ENCODE measurements at places on chromosomes 5 and 9. TPM values are rescaled to one million over a fixed set of nuclear protein-coding genes. Genes with fewer than 3 reads are reported as not detected.

SCGB3A2 gene
- total RNA-seq, result not detected

SLC4A9 gene
- total RNA-seq, result not detected

SLC36A2 gene
- total RNA-seq, result not detected

SH3RF2 gene
- total RNA-seq, result 0.38 TPM

TLE1 gene
- 60.6 TPM for total RNA-seq

PCDHB10 gene
- 7.8 TPM for total RNA-seq

TMEM171 gene
- total RNA-seq, result 38.1 TPM

PRR7 gene
- total RNA-seq, result 2.8 TPM

ADRB2 gene
- total RNA-seq, result 7.1 TPM

C7 gene
- not detected for total RNA-seq

CDH12 gene
- total RNA-seq, result not detected

ACSL6 gene
- not detected for total RNA-seq

DNA sequence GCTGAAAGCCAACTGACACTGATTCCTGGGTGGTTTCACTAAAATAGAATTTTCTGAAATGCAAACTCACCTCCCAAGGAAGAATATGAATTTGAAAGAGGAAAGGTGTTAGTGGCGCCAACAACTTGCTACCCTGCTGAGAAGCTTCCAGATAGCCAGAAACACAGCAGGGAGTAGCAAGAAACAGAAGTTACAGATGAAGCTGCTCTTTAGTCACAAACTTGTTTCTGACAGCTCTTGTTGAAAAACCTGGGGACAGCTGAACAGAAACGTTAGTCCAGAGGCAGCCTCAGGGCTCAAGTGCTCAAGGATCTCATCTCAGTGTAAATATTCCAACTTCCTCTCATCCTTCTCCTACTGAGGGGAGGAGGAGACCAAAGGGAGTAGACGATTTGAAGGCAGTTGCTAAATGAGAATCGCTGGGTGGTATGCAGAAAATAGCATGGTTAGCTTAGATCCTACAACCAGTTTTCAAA lies 184.1 kb downstream of the PDE4D start:
- DNase-seq, result no peak

DNA sequence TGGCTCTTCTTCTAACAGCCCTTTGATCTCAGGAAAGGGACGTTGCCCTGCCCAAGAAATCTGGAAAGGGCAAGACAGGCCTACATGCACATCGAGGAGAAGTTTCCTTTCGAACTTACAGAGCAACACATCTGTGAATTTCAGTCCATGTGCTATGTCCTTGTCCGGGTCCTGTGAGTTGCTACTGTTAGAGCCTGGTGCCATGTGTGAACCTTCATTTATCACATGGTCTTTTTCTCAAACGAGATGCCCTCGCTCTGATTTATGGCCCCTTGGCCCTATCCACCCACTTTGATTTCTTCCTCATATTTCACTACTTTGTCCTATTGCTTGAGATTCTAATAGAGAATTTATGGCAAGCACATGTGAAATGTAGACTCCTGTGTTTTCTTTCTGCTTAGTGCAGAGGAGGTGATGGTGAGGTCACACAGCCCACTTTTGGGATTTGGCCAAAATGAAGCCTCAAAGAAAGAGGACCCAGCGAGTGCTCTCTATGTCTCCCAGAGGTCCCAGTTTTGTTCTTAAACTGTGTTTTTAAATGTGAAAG lies 153.1 kb downstream of the SNCAIP start:
- no peak for DNase-seq

- no peak for DNase-seq
Observed at GRCh38 chr9:94870793-94871558, 144.5 kb downstream of the AOPEP start.

- no peak for DNase-seq
Observed at GRCh38 chr9:34332076-34332964, 3.0 kb downstream of the NUDT2 start.

DNA sequence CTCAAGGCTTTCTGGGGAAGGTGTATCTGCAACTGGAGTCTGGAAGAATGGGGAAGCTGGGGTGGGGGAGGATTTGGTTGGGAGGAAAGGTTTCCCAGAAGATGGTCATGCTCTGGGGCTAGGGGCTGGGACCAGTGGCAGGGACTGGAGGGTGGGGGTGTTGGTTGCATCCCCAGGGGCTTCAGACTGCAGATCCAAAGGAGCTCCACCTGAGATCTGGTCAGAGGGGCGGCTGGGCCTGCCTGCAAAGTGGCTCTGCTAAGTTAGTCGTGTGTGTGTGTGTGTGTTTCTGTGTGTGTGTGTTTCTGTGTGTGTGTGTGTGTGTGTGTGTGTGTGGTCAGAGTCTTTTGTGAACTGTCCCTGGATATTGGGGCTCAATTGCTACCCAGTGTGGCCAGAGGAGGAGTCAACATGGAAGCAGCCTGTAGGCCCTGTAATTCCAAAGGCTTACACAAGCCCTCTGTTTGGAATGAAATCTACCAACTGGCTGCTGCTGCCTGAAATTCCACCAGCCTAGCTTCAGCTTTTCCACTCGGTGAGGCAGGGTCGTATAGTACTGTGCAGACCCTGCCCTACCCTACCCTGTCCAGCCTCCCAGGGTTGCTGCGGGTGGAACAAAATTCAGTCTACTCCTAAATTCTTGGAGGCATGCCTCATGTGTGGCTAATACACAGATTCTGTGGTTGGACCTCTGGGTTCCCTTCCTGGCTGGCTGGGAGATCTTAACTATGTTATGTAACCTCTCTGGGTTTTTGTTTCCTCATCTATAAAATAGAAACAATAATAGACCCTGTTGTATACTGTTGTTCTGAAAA lies 12.5 kb upstream of the SYNPO start:
- no peak for DNase-seq

DNA sequence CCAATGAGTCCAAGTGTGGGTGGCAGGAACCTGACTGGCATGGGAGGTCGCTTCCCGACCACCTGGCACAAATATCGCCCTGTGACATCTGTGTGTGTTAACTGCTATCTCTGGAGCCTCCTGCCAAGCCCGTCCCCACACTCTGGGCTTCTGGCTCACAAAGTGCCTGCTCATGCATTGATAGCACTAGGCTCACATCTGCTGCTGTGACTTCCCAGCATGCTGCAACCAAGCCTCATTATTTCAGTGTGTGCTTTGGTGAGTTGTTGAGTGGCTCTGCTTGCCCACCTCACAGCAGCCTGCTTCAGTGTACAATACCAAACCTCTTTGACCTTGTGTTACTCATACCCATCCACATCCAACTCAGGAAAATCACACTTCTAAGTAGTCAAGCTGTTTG lies 139.8 kb downstream of the APBA1 start:
- DNase-seq, result no peak

DNA sequence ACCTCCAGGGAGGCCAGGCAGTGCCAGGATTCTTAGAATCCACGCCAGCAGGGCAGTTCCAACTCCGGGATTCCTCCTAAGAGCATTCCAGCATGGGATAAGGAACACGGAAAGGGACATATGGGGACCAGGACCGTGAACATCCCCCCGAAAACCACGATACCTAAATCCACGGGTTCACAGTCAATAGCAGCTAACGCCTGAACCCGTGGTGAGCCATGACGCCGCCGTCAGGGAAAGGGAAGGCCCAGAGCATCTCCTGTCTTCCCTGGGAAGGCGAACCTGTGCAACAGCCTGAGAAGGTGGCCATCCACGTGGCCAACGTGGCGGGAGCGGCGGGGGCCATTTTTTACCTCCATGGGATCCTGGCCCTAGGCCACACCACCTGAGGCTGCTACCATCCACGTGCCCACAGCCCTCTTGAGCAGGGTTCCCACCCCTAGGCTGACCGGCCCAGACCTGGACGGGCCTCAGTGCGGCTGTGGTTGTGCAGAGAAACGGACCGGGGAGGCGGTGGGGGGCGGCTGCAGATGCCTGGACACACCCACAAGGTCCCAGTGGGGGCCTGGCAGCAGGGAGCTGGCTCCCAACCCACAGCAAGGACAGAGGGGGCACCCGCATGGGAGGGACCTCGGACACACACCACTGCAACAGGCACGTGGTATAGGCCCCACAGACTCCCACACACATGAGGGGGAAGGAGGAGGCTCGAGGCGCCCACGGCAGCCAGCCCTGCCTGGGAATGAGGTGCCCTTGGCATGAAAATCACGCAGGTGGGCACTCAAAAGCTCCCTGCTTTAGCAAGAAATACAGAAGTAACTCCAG lies 42.8 kb downstream of the SLC12A7 start:
- DNase-seq, result no peak

DNA sequence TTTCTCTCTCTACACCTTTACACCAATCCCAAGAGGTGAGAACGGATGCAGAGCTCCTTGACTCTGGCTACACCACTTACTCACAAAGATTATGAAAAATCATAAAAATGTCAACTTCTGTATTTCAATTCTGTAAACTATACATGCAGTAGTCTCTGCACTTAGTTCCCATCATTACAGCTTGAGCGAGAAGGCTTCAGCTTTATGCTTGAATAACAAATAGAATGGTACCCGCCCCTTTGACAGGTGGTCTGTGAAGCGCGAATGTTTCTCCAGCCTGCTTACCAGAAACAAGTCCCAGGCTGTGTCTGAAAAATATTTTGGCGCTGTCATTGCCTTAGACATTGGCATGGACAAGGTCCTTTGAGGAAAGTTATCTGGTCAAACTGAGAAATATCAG lies 562.4 kb upstream of the CLINT1 start:
- DNase-seq, result no peak

GRCh38 chr9:120877276-120878034 lies 467 bp upstream of the PHF19 start:
- DNase-seq, result peak; percentile 87

DNA sequence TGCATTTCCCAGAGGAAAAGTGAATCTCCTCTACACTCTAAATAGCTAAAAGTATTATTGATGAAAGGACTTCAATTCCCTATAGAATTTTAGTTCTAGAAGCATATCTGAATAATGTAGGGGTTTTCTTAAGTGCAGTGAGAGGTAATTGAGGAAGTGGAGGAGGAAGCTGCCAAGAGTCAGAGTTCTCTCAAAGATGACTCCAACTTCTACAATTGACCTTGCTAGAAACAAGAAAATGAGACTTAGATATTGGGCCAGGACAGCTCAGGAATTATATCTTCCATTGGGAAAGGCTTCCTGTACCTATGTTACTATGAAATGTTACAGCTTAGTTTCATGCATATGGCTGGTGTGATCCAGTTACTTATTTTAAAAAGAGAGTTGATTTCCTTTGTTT lies 10.4 kb upstream of the F2R start:
- DNase-seq, result no peak

DNA sequence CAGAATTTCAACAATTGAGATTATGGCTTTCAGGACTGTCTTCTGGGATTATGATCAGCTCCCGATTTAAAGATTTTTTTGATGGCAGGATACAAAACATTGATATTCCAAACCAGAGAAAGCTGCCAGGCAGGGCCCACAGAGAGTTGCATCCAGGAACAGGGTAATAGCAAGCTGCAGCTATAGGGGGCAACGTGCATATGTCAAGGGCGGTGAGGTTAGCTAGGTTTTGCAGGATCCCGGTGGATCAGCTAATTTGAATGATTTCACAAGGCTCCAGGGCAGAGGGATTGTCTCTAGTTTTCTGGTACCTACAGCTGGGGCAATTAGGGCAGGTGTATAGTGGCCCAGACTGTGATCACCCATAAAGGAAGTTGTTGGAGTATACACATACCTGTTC lies 339.4 kb downstream of the CHSY3 start:
- DNase-seq, result no peak

- DNase-seq, result no peak
Observed at GRCh38 chr9:78267889-78268288, 29.0 kb upstream of the PSAT1 start.

DNA sequence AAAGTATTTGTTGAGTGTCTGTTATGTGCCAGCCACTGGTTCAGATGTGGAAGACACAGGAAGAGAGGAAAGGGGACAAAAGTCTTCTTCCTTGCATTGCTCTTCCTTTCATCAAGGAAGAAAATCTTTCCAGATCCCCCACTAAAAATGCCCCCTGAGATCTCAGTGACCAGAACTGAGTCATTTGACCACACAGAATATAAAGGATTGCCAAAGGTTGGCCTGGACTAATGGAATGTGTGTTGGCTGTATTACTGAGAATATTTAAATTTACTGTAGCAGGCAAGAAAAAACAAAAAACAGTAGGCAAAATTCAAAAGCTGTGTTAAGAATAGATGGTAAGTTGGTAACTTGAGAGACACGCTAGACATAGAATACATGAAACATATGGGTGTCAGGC lies 10.0 kb upstream of the SEPTIN8 start:
- DNase-seq, result no peak

DNA sequence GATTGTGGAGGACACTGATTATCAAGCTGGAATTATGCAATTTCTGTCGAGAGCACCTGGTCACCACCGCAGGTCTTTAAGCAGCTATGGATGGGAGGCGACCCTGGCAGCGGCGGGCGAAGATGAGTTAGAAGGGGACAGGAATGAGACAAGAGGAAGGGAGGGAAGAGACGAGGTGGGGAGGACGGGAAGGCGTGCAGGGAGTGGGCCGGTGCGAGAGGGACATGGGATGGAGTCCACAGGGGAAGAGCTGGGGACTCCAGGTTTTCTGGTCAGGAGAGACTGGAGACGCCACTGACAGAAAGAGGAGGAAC lies 192.3 kb downstream of the MELK start:
- no peak for DNase-seq

DNA sequence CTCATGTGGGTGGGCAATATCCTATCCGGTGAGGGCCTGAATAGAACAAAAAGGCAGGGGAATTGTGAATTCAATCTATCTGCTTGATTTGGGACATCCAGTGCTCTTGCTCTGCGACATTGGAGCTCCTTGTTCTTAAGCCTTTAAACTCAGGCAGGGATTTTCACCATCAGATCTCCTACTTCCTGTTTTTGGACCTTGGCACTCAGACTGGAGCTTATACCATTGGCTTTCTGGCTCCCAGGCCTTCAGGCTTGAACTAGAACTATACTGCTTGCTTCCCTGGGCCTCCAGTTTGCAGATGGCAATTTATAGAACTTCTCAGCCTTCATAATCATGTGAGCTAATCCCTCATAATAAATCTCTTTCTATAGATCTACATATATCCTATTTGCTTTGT lies 134.3 kb upstream of the CLINT1 start:
- no peak for DNase-seq

- no peak for DNase-seq
Observed at GRCh38 chr5:25544652-25545249, 900.0 kb upstream of the CDH10 start.

DNA sequence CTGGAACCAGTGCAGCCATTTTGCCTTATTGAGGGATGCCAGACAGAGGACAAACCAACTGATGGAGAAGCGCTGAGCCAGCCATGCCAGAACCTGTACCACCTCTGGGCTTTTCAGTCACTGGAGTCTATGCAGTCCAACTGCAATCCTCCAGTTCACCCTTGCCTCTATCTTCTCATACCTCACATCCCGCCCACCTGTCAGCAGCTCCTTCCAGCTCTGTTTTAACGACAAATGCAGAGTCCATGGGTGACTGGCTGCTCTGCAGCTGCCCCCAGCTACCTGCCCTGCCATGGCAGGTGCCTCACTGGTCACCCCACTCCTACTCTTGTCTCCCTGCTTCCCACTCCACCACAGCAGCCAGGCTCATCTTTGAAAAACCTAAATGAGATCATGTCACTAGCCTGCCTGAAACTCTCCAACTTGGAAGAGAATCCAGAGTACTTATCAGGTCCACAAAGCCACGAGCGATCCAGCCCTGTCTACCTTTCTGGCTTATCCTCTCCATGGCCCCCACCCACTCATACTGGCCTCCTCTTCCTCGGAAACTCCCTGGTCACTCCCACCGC lies 14.0 kb upstream of the ACSL6 start:
- no peak for DNase-seq
